ENCODE measurements at places on chromosomes 16 and 17.

DNA sequence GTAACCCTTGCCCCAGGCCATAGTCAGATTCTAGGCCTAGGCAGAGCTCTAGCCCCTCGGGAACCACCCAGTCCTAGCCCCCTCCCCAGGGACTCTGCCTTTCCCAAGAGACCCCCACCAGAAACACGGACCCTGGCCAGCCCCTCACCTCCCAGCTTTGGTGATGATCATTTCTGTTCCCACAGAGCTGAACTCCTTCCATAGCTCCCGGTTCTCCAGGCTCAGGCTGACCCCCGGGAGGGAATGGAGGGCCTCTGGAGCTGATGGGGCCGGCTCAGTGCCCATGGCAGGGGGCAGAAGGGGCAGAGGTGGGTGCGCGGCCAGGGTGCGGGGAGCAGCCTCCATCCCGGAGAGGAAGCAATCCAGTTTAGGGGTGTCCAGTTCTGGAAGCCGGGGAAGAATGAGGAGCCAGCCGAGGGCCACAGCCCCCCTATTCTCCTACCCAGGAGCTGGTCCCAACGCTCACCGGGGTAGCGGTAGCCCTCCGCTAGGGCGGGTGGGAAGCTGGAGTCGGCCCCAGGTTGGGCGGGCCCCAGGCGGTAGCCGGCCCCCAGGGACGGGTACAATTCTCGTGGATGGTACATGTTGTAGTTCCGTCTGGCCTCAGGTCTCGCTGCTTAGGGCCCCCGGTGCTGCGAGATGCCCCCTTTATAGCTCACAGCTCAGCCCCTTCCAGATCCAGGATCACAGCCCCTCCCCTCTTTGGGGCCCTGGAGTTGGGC, 953 bp downstream of the TBX6 start:
- no peak for DNase-seq

DNA sequence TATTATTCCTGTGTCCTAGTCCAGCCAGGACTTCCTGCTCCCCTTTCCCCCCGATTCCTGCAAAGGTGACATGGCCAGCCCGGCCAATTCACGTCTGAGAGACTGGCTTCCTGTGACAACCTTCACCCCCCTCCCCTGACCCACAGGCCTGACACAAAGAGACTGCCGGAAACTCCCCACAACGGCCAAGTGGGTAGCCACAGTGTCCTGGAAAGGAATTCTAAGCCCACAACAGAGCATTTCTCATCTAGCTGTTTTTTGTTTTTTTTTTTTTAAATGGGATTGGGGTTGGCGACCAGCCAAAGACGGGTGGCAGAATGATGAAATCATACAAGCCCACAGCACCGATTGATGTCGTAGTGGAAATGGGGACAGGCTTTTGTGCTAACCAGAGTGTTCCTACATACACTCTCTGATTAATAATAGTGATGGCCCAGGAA, 2.8 kb upstream of the XAF1 start:
- no peak for DNase-seq

- DNase-seq = no peak
Observed at GRCh38 chr16:73418691-73419090, 370.8 kb upstream of the ZFHX3 start.

DNA sequence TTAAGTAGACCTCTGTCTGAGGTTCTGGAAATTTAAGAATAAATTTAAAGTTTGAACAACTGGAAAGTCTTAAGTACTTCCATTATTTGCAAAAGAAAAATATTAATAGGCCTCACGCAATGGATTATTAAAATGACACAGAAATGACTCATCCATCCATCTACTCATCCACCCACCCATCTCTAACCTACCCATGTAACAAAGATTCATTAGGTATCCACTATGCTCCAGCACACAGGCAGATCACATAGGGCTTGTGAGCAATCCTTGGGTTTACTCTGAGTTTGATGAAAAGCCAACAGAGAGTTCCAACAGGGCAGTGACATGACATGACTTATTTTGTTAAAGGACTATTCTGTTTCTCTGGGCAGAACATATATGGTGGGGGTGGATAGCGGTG, 93.3 kb downstream of the HELZ start:
- DNase-seq = no peak

- no peak for DNase-seq
Observed at GRCh38 chr17:51298508-51299371, 38.4 kb downstream of the UTP18 start.

GRCh38 chr17:21573961-21574610, 118.2 kb upstream of the KCNJ18 start:
- DNase-seq = peak; percentile 4

DNA sequence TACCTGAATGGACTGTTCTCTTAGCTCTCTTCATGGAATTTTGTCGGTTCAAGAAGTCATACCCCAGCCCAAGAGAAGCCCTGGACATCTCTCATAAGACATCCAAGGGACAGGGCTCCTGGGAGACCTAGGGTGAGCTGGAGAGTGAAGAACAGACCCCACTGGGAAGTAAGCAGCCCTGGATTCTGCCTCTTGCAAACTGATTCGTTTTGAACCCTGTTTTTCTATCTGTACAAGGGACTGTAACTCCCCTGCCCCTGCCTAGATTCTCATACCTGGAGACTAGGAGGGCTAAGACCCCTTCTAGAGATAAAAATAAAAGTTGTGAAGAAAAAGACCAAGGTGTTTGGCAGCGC, 449 bp downstream of the CCL3L1 start:
- DNase-seq = no peak

- DNase-seq = no peak
Observed at GRCh38 chr17:62048262-62048661, 16.8 kb downstream of the MED13 start.

DNA sequence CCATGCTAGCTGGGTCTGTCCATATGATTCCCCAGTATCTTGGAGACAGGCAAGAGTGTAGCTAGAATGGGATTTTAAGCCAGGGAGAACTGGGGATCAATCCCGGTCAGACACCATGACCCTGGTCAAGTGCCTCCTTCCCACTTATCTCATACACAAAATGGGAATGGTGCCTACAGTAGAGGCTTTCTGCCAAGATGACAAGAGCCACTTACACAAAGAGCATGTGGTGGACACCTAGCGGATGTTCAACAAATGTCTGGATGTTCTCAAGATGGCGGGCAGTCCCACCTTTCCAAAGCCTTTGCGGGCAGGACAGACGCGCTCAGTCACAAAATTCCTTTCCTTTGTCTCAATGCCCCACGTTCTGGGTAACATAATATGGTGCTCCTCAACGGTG, 57.3 kb downstream of the MAF start:
- no peak for DNase-seq

- DNase-seq = no peak
Observed at GRCh38 chr17:19470530-19471261, 59.7 kb downstream of the RNF112 start.

DNA sequence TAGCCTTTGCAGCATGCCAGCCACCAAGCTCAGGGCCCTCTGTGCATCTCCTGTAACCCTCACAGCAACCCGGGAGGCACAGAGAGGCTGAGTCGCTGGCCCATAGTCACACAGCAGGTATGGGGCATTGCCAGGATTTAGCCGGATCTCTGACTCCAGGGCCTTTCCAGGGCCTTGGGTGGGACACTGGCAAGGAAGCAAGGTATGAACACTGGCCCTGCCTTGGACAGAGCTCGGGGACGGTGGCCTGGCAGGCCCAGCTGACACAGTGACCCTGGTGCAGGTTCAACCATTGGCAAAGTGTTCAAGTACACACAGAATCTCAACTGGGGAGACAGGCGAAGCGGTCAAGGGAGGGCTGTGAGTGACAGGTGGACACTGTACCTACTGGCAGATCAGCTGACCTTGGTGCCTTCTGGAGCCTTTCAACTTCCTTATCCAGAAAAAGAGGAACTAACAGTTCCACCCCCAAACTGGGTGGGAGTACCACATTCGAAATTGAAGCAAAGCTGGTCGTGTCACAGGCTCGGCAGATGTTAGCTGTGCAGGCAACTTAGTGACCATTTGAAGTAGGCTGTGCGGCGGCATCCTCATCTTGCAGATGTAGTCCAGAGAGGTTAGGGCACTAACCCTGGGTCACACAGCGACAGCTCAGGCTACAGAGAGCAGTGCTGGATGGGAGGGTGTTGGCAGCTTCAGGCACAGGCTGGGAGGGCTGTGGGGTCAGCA, 287.4 kb downstream of the SEC14L1 start:
- DNase-seq = no peak

DNA sequence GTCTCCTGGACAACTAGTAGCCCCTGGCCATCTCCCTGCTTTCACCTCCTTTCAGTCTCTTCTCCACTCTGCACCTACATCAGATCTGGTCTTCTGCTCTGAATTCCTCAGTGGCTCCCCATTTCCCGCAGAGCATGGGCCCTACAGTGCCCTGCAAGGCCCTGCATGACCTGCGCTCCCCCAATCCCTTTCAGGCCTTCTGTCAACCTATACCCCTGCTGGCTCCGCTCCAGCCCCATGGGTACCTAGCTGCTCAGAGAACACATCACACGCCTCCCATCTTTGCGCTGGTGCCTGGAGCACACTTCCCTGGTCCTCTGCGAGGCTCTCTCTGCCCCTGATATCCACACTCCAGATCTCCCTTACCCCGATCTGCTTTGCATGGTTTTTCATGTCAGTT, 145.2 kb downstream of the KATNIP start:
- DNase-seq = no peak

GRCh38 chr17:17722081-17722905, 41.0 kb downstream of the RAI1 start:
- DNase-seq = no peak

GRCh38 chr16:46730126-46730525, 18.0 kb downstream of the MYLK3 start:
- DNase-seq = no peak

- DNase-seq = no peak
Observed at GRCh38 chr16:67451061-67451703, 20.3 kb downstream of the HSD11B2 start.

DNA sequence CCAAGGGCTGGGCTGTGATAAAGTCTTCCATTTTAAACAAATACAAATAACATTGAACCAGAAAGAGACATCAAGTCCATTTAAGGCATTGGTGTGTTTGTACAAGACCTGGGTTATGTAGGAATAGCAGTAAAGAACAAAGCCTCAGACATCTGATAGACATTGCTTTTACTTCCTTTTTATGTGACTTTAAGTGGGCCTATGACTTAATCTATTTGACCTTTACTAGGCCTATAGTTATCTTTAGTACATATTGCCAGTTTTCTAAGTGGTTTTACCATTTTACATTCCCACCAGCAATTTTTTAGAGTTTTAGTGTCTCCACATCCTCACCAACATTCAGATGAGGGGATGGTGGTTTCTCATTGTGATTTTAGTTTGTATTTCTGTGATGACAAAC, 298.8 kb downstream of the ZFHX3 start:
- no peak for DNase-seq

Data from activated effector memory CD4-positive, alpha-beta T cell treated with Interleukin-2 at 50 U/mL for 16 hours (primary cell).